Testis (tissue), 5 donors: ENCODE measurements at places on chromosomes 7 and 10. TPM values are rescaled to one million over a fixed set of nuclear protein-coding genes. Genes with fewer than 3 reads are reported as not detected.

Gene MRC1
- 17.3 TPM for total RNA-seq

GRCh38 chr7:2872296-2872874 is 28.3 kb upstream of the GNA12 start:
- no peak overlapping the region for H3K27ac ChIP-seq
- no peak overlapping the region for H3K4me3 ChIP-seq
- H3K36me3 ChIP-seq: no peaks in the 10 kb centered on the region
- no peaks in the 10 kb centered on the region for H3K4me1 ChIP-seq
- H3K27me3 ChIP-seq: no peaks in the 10 kb centered on the region

DNA sequence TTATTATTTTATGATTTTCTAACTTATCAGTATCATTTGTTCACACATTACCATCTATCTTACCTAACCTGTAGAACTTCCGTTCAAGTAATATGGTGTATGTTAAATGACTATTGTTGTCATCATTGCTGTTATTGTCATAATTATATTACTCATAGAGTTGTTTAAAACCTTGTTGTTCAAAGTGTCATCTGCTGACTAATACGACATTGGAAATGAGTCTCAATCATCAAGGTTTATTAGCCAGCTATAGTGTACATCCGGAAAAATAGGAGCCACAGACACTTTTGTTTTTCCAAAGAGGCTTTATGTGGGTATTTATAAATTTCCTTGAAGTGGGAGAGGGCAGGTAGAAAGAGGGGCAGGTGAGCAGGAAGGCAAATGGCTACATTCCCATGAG is 386.9 kb upstream of the LRRTM3 start:
- H3K27ac ChIP-seq: no peak overlapping the region
- no peak overlapping the region for H3K4me3 ChIP-seq
- no peaks in the 10 kb centered on the region for H3K27me3 ChIP-seq

Gene ADRB1
- total RNA-seq: 0.55 TPM

GRCh38 chr7:157018997-157019608 is 8.6 kb upstream of the MNX1 start:
- no peak for DNase-seq
- H3K27me3 ChIP-seq: no peaks in the 10 kb centered on the region
- H3K36me3 ChIP-seq: no peaks in the 10 kb centered on the region

Gene UPF2
- 43.7 TPM for total RNA-seq

DNA sequence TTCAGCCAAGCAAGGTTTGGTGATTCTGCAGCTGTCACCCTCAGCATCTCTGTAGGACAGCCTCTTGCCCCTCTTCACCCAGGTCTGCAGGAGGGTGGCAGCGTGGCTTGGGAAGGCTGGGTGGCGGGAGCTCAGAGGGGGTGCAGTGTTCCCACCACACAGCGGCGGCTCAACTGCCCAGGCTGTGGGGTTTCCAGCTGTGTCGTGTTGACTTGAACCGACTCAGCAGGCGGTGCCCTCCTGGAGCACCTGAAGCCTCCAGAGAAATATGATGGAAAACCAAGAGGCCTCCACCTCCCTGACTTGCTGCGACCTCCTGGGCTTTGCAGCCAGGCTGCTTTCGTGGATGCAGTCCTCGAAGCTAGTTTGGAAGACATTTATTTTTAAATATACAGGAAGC is 68.0 kb upstream of the KLF6 start:
- H3K36me3 ChIP-seq: no peaks in the 10 kb centered on the region
- DNase-seq: no peak
- H3K27me3 ChIP-seq: no peaks in the 10 kb centered on the region

Gene COX19
- total RNA-seq: 23.5 TPM

Gene GNAT3
- not detected for total RNA-seq

GRCh38 chr10:15112657-15113056 is 15.5 kb downstream of the RPP38 start:
- H3K4me1 ChIP-seq: no peaks in the 10 kb centered on the region
- no peaks in the 10 kb centered on the region for H3K36me3 ChIP-seq
- no peak overlapping the region for H3K27ac ChIP-seq
- no peaks in the 10 kb centered on the region for H3K27me3 ChIP-seq

DNA sequence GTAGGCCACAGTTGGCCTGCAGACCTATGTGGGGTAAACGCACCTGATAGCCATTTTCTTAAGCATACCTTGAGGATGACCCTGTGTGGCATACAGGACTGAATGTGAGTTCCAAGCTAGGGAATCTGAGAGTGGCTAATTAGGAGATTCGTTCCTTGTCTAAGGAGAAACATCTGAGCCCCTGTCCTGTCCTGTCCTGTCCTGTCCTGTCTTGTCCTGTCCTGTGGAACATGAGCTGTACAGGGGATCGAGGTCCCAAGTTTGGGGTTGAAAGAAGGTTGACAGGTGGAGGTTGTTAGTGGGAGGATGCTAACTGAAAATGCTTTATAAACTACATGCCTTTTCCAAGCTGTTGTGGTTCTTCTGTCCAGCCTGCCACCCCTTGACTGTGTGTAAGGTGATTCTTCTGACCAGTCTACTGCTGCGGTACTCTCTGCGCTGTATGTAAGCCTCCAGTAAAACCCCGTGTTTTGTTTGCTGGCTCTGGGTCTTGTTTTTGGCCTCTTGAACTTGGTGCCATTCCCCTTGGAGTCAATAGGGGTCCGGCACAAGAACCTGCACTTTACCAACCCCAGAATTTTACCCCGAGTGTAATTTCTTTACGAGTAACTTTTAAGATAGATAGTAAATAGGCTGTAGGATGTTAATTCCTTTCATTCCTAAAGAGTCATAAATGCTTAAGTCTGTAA is 26.4 kb downstream of the ZNRF2 start:
- no peaks in the 10 kb centered on the region for H3K4me1 ChIP-seq
- no peaks in the 10 kb centered on the region for H3K36me3 ChIP-seq
- no peaks in the 10 kb centered on the region for H3K27me3 ChIP-seq

DNA sequence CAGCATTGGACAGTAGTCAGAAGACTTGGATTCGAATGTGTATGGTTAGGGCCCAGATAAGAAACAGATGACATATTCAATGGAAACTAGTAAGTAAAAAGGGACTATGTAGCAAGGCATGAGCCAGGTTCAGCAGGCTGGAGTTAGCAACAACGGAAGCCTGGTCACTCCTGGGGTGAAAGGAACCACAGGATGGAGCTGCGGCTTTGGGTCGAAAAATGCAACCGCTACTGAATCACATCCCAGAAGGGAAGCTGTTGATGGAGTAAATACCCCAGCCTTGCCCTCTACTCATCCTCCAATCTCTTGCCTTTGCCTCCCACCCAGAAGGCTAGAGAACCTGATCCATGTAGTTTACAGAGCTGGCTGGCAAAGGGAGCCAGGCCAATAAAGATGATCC is 37.5 kb upstream of the EGR2 start:
- no peak for DNase-seq
- H3K36me3 ChIP-seq: no peaks in the 10 kb centered on the region
- H3K27me3 ChIP-seq: no peaks in the 10 kb centered on the region
- no peaks in the 10 kb centered on the region for H3K4me1 ChIP-seq
- H3K4me3 ChIP-seq: no peak overlapping the region
- H3K27ac ChIP-seq: no peak overlapping the region

Gene EZH2
- total RNA-seq: 36.0 TPM

- no peaks in the 10 kb centered on the region for H3K36me3 ChIP-seq
- H3K27ac ChIP-seq: no peak overlapping the region
- no peaks in the 10 kb centered on the region for H3K27me3 ChIP-seq
- H3K4me3 ChIP-seq: no peak overlapping the region
- peaks cover 9% of the 10 kb centered on the region for H3K4me1 ChIP-seq
- no peak for DNase-seq
Observed at GRCh38 chr10:10977978-10978377, 39.7 kb upstream of the CELF2 start.

DNA sequence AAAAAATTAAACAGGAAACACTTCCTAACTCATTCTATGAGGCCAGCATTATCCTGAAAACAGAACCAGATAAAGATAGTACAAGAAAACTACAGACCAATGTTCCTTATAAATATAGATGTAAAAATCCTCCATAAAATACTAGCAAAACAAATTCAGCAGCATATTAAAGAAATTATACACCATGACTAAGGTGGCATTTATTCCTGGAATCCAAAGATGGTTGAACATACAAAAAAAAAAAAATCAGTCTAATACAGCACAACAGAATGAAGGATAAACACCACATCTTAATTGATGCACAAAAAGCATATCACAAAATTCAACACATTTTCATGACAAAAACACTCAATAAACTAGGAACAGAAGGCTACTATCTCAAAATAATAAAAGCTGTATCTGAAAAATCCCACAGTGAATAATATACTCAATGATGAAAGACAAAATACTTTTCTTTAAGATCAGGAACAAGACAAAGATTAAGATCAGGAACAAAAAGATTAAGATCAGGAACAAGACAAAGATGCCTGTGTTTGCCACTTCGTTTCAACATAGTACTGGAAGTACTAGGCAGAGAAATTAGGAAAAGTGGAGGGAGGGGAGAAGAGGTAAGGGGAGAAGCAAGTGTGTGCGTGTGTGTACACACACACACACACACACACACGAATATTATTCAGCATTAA is 95.6 kb downstream of the SNX13 start:
- no peak overlapping the region for H3K4me3 ChIP-seq
- no peak for DNase-seq
- no peak overlapping the region for H3K27ac ChIP-seq

DNA sequence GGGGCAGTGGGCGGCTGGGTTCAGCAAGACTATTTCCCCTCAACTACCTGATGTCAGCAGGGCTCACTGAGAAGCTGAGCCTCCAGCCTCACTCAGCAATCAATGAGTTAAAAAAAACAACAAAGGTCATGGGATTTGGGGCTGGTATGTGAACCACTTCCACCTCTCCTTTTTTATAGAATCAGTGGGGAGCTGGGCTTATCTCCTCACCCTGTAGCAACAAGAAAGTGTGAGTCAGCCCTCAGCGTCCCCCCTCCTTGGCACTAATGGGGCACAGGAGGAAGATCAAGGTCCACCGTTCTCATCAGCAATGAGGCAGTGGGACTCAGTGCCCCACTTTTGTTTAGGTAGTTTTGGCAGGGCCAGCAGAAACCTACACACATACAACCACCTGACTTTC is 823.5 kb upstream of the POM121L12 start:
- DNase-seq: no peak
- H3K27me3 ChIP-seq: no peaks in the 10 kb centered on the region
- peaks cover 4% of the 10 kb centered on the region for H3K4me1 ChIP-seq

Gene GJC3
- 0.43 TPM for total RNA-seq

Gene CDC14C
- 3.8 TPM for total RNA-seq

Gene HOGA1
- total RNA-seq: 0.25 TPM

DNA sequence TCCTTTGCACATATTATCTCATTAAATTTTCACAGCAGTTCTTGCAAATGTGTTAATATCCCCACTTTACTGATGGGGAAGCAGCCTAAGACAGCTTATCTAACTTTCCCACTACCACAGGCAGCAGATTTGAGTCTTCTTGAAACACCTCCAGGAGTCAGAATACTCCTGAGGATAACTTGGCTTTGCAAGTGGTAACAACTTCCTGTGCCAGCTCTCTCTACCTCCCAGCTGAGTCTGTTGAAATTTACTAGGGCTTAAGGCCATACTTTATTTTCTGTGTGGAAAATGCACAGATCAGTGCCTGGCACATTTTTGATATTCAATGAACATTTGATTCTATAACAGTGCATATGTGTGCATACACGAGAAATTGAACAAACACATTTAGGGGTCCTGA is 136.1 kb upstream of the COBL start:
- no peaks in the 10 kb centered on the region for H3K27me3 ChIP-seq
- H3K4me1 ChIP-seq: peaks cover 3% of the 10 kb centered on the region
- H3K27ac ChIP-seq: no peak overlapping the region
- no peak for DNase-seq
- H3K36me3 ChIP-seq: no peaks in the 10 kb centered on the region
- H3K4me3 ChIP-seq: no peak overlapping the region

Gene CLCN1
- total RNA-seq: 1.1 TPM

Gene ZNF488
- 2.7 TPM for total RNA-seq

DNA sequence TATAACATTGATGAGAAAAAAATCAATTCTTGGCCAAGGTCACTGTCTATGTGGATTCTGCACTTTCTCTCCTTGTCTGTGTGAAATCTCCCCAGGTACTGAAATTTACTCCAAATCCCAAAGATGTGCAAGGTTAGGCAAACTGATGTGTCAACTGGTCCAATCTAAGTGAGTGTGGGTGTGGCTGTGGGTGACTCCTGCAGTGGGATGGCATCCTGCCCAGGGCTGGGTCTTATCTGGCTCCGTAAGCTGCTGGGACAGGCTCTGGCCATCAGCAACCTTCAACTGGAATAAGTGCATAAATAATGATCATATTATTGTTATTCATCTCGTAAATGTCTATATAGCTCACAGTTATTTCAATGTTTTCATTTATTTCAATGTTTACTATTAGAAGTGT is 79.3 kb downstream of the JCAD start:
- H3K4me3 ChIP-seq: no peak overlapping the region
- no peak overlapping the region for H3K27ac ChIP-seq
- H3K4me1 ChIP-seq: peaks cover 17% of the 10 kb centered on the region
- no peaks in the 10 kb centered on the region for H3K27me3 ChIP-seq
- DNase-seq: peak; percentile 94

GRCh38 chr7:95322854-95323253 is 1.5 kb downstream of the PON1 start:
- no peaks in the 10 kb centered on the region for H3K27me3 ChIP-seq
- no peak overlapping the region for H3K27ac ChIP-seq
- H3K4me1 ChIP-seq: no peaks in the 10 kb centered on the region
- DNase-seq: no peak
- no peak overlapping the region for H3K4me3 ChIP-seq

GRCh38 chr7:151834271-151835035 is 42.5 kb downstream of the PRKAG2 start:
- no peaks in the 10 kb centered on the region for H3K36me3 ChIP-seq
- no peaks in the 10 kb centered on the region for H3K4me1 ChIP-seq
- DNase-seq: no peak
- H3K4me3 ChIP-seq: no peak overlapping the region
- H3K27ac ChIP-seq: no peak overlapping the region
- no peaks in the 10 kb centered on the region for H3K27me3 ChIP-seq

- H3K4me1 ChIP-seq: no peaks in the 10 kb centered on the region
- no peak for DNase-seq
- H3K27me3 ChIP-seq: no peaks in the 10 kb centered on the region
- H3K27ac ChIP-seq: no peak overlapping the region
Observed at GRCh38 chr10:98675902-98676301, 229.2 kb upstream of the HPS1 start.

- H3K4me3 ChIP-seq: no peak overlapping the region
- H3K27ac ChIP-seq: no peak overlapping the region
- H3K36me3 ChIP-seq: no peaks in the 10 kb centered on the region
- no peaks in the 10 kb centered on the region for H3K27me3 ChIP-seq
- H3K4me1 ChIP-seq: no peaks in the 10 kb centered on the region
Observed at GRCh38 chr7:47837826-47838225, 110.4 kb downstream of the PKD1L1 start.

Gene NUP205
- 73.6 TPM for total RNA-seq

DNA sequence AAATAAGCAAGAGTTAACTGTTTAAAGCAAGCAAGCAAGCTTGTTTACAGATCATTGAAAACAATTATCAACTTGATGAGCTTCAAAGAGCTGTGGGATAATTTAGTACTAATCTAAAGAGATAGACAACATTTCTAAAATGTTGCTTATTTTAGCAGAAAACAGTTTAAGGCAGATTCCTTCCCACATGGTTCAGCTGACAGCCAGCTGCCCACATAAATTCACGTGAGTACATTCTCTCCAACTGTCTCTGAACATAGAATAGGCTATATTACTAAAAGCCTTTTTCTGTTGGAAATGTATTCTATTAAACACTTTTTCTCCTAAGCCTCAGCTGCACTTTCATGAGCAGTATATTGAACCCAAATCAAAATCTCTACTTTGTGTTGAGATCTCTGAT is 174.1 kb downstream of the LRRN3 start:
- DNase-seq: no peak
- peaks cover 5% of the 10 kb centered on the region for H3K4me1 ChIP-seq
- H3K4me3 ChIP-seq: no peak overlapping the region
- no peaks in the 10 kb centered on the region for H3K36me3 ChIP-seq
- no peaks in the 10 kb centered on the region for H3K27me3 ChIP-seq
- H3K27ac ChIP-seq: no peak overlapping the region
